Globus pallidus (tissue), 1 donor: ENCODE measurements at places on chromosomes 16 and 17.
A peak's percentile ranks its signal among the peaks of the same experiment; 100 is the strongest.

DNA sequence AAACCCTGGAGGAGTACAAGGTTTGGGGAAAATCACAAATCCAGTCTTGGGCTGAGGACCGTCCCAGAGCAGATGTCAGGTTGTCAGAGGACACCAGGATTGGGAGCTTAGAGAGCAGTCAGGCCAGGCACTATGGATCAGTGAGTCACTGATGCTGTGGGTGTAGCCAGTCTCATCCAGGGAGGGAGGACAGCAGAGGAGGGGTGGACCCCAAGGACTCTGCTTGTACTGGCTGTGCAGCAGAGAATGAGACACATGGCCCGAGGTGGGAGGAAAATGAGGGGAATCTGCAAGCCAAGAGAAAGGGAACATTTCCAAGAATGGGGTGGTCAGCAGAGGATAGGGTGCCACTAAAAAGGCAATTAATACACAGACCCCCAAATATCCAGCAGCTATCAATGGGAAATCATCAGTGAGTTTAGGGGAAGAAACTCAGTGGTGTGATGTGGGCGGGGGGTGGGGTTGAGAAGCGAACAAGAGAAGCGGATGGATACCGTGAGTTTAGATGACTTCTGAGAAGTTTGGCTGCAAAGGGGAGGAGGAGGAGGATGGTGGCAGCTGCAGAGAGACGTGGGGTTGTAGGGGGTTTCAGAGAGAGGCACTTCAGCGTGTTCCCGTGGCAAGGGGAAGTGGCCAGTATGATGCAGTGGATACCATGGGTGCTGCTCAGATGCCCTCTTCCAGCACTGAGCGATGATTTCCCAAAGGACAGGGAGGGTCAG is 43.9 kb downstream of the ARHGAP27 start:
- DNase-seq = no peak

DNA sequence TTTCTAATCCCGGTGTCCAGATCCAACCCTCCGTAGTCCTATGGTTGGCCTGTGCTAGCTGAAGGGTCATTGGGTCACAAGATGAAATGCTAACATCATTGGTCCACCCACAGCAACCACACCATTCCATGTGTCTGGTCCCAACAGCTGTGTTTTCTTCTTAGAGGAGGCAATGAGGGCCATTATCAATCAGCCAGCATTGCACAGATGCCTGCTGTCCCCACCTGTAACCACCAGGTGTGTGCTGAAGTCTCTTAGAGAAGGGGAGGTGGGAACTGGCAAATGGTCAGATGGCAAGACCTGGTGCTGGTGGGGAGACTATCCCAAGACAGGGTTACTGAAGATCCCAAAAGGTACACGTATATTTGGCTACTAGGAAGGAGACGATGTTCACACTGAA is 37.4 kb downstream of the HIC1 start:
- no peak for DNase-seq

- DNase-seq = no peak
Measured at GRCh38 chr16:80060470-80060869, 459.9 kb upstream of the MAF start.

- no peak for DNase-seq
Measured at GRCh38 chr16:75632857-75633256, 9.8 kb upstream of the ADAT1 start.

DNA sequence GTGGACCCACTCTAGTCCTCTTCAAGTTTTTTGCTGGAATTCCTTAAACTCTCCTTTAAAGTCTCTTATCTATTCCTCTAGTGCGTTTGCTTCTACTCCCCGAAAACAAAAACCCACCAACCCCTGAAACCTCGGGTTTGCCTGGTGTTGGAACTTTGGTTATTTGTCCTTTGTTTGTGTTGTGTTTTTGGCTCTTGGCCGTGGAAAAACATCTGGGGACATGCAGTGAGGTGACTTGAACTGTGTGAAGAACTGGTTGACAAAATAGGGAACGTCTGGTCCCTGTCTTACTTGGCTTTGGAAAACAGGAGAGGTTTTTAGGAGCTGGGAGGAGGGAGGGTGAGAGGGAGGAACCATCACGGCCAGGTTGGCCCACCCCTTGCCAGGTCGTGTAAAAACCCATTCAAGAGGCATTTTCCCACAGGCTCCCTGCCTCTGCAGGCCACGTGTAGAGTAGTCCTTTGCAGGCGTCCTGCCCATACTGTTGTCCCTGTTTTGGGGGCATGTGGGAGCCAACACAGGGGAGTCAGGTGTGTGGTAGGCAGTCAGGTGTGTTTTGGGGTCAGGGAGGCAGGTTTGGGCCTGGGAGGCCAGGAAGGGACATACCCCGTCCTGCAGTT is 169.3 kb downstream of the RAB11FIP4 start:
- no peak for DNase-seq

DNA sequence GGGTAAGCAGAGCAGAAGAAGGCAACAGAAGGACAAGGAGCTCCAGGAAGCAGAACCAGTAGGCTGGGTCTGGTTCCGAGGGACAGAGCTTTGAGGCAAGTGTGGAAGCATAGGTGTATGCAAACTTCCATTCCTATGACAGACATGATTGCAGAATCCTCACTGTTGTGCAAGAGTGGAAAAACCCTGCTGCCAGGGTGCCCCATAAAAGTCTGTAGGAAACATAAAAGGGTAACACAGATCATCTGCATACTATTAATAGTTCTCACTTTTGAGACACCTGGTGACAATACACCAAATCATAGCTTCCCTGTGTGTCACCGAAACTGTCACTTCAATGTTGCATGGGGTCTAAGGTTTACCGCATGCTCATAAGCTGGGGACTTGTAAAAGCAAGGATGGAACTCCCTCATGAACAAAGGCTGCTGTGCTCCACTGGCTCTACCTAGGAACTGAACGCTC is 39.7 kb downstream of the ARHGAP17 start:
- DNase-seq = no peak

GRCh38 chr17:68435876-68436842 is 21.1 kb downstream of the WIPI1 start:
- DNase-seq = peak; percentile 57

- no peak for DNase-seq
Measured at GRCh38 chr16:20002936-20003335, 70.8 kb downstream of the GPR139 start.

DNA sequence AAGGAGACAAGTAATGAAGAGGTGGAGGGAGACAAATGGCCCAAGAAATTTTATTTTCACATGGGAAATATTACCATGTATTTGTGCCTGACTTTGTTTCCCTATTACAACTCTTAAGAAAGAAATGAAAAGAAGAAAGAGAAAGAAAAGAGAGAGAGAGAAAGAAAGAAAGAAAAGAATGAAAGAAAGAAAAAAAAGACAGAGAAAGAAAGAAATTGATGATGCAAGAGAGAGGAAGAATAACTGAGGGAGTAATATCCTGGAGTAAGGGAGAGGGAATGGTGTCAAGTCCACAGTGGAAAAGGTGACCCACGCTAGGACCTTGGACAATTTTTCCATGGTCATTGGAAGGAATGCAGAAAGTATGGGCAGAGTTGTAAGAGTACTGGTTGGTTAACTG is 10.1 kb upstream of the ACSM3 start:
- no peak for DNase-seq

GRCh38 chr16:6684076-6684673 is 648.5 kb upstream of the RBFOX1 start:
- DNase-seq = peak; percentile 30

GRCh38 chr17:33328129-33328528 is 35.0 kb upstream of the ASIC2 start:
- DNase-seq = no peak

- no peak for DNase-seq
Measured at GRCh38 chr16:8949536-8950418, 13.9 kb downstream of the USP7 start.

DNA sequence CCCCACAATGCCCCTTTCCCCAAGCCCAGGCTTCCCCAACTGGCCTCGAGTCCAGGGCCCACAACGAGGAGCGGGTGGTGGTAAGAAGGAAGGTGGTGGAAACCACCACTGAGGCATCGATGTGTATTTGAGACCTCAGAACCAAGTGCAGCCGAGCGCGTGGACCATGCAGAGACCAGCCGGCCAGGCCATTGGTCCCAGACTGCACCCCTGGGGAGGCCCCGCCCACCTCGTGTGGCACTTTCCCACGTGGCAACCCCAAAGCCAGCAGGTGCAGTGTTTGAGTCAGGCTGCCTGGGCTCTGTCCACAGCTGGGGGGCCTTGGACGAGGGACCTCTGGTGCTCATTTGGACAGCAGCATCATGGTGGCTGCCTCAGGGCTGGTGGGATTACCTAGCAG is 28.1 kb upstream of the BAHCC1 start:
- DNase-seq = no peak

DNA sequence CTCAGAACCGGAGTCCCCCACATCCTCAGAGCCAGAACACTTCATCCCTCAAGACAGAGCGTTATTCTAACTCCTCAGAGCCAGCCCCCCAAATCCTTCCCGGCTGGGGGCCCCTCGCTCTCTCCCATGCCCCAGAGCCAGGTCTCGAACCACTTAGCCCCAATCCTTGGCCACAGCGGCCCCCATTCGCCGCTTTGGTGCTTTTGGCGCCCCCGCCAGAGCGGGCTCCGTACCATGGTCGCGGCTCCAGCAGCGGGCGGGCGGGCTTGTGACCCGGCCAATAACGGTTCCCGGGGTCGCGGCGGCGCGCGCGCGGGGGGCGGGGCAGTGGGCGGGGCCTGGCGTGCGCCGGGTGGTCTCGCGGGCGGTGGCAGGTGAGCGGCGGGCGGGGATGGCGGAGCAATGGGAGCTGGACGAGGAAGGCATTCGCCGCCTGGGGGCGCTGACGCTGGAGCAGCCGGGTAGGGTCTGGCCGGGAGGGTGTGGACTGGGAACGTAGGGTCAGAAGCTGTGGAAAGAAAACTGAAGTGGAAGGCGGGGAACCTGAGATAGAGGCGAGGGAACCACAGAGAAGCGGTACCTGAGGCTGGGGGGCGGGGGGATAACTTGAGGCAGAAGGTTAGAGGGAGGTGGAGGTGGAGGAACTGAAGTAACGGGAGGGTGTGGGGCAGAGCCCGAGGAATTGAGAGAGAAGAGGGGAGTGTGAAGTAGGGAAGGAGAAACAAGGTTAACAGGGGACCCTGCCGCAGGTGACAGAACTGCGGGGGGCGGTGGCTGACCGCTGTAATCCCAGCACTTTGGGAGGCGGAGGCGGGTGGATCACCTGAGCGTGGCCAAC is at the start of the genes KCTD19 and LRRC36:
Gene KCTD19, minus strand, starts transcription at position 270 of the 838 bp plus-strand sequence. Its CDS starts 34 bp downstream, at position 236.
Gene LRRC36, plus strand, starts transcription at position 344 of the 838 bp plus-strand sequence. Its CDS starts 48 bp downstream, at position 392.
- DNase-seq = no peak

DNA sequence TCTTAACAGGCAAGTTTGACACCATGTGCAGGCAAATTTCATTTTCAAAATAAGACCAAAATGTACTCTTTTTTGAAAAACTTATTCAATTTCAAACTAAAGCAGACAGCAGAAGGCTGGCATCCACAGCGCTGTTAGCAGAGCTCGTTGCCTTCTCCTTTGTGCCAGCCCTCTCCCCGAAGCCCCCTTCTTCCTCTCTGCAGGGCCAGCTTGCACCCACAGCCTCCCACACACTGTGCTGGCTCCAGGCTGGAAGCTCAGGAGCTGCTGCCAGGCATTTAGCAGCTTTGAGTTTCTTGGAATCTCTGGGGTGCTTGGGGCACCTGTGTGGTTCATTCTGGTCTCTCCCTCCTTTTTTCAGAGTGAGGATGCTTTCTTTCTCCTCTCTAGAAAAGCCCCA is 37.7 kb downstream of the GP2 start:
- no peak for DNase-seq

GRCh38 chr17:16887523-16888095 is 84.3 kb downstream of the TNFRSF13B start:
- DNase-seq = no peak

- no peak for DNase-seq
Measured at GRCh38 chr17:44653384-44653783, 2.9 kb upstream of the MEIOC start.

GRCh38 chr17:40576113-40576740 is 11.0 kb upstream of the CCR7 start:
- no peak for DNase-seq

GRCh38 chr17:36978810-36979564 is 30.2 kb downstream of the AATF start:
- no peak for DNase-seq

- no peak for DNase-seq
Measured at GRCh38 chr17:40433551-40434415, 9.5 kb upstream of the IGFBP4 start.

DNA sequence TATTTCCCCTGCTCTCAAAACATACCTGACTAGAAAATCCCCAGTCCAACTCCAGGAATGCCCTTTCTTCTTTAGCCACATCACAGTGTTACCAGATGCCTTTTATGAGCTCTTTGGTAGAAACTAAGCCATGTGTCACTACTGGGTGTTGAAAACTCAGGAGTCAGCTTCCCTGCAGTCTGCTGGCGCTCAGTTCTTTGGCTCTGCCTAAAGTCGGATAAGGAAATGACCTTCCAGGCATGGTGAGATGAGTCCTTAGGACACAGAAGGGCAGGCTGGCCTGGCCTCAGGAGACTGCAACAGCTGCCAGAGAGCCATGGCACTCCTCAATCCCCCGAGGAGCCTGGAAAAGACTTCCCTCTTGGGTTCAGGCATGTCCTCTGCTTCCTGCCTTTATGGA is 89.1 kb downstream of the CDH13 start:
- DNase-seq = no peak

GRCh38 chr17:78899361-78900260 is 3.4 kb downstream of the CEP295NL start:
- DNase-seq = peak; percentile 84

GRCh38 chr16:4306470-4307214 is 9.2 kb upstream of the GLIS2 start:
- DNase-seq = no peak

GRCh38 chr16:58041628-58041955 is 16.0 kb downstream of the MMP15 start:
- DNase-seq = no peak
